ENCODE measurements at places on chromosomes 6 and 20.
A peak's percentile ranks its signal among the peaks of the same experiment; 100 is the strongest.

DNA sequence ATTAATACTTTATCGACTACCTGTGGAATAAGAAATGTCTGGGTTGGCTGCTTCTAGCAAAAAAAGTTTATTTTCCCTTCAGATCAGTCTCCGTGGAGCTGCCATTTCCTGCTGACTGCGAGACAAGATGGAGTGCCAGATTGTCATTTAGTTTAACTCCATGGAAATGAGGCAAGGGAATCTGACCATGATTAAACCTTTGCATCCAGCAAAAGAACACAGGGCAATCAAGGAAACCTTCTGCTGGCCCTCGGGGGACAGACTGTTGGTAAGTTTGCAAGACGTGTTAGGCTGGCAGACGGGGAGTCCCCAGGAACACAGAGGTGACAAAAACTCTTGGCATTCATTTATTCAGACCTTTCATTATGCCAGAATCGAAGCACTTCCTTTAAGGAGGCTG, 52.2 kb upstream of the SPACA1 start:
- DNase-seq: no peak

GRCh38 chr6:134622382-134623173, 304.7 kb upstream of the SGK1 start:
- no peak for DNase-seq

- no peak for DNase-seq
Observed at GRCh38 chr6:101666256-101666655, 272.7 kb downstream of the GRIK2 start.

DNA sequence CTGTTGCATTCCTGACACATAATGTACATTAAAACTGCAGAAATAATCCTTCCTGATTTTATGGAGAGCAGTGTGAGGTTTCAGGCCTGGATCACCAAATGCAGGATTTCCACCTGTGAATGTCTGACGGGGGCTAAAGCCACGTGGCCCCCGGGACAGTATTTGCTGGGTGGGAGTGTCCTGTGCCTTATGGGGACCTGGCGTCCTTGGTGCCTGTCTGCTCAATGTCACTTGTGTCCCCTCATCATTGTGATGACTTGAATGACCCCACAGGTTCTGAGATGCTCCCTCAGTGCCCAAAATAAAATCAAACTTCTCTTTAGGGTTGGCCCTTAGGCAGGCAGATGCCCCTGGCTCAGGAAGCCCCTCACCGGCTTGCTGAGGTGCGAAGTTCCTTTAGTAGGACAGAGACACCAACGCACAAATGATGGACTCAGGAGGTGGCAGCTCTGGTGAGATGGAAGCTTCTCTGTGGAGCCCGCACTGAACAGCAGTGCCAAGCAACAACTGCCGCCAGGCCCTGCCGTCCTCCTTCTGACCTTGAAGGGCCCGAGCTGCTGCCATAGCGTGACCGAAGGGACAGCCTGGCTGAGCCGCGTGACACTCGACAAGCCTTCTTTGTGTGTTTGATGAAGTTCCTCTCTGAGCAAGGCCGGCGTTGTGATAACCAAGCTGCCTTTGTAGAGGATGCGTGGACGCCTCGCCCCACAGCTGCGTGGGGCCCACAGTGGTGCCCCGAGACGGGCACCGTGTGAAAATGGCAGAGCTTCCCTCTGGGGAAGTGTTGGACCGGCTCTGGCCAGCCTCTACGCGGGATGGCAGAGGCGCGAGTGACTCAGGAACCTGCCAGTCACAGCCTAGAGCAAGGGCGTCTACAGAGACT, 30.9 kb downstream of the FRMD1 start:
- DNase-seq: no peak

DNA sequence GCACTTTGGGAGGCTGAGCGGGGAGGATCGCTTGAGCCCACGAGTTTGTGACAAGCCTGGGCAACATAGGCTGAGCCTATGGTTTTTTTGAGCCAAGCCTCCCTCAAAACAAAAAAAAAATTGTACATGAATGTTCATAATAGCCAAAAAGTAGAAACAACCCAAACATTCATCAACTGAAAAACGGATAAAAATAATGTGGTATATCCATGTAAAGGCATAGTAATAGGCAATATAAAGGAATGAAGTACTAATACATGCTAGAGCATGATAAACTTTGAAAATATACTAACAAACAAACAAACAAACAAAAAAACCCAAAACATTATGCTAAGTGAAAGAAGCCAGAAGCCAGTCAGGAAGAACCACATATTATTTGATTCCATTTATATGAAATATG, 35.3 kb downstream of the KIAA0319 start:
- no peak for DNase-seq

DNA sequence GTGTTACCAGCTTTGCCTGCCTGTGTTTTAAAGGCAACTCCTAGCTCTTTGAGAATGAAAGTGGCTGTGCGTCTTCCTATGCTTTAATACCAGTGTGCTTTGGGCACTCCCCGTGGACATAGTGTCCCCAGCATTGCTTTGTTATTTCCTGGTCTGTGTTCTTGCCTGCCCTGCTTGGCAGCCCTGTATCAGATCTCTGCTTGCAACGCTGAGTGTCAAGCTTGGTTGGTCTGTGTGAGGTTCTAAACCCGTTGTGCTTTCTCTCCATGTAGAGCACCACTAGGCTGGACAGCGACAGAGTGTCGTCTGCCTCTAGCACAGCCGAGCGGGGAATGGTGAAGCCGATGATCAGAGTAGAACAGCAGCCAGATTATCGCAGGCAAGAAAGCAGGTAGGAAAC, 80.2 kb downstream of the AFDN start:
- DNase-seq: no peak

- peak; percentile 34 for DNase-seq
Observed at GRCh38 chr6:138970856-138971425, 17.1 kb downstream of the REPS1 start.

DNA sequence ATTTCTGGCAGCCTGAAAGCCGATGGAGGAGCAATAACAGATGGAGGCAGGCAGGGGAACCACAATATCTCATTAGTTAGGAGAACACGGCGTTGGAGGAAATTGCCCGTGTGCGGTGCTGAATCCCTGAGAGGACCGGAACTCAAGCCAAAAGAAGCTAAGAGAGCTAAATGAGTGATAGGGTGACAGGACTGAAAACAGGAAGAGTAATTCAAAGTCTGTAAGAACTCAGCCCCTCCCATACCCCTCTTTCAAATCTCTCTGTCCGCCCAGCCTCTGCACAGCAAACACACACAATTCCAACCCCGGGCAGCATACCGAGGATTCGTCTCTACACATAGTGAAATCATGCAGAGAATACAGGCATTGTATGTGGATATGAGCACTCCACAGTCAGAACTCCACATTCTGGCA, 2.6 kb upstream of the IPCEF1 start:
- no peak for DNase-seq
